Kidney (tissue), 22 donors: ENCODE measurements at places on chromosomes 7 and 10. TPM values are rescaled to one million over a fixed set of nuclear protein-coding genes. Genes with fewer than 3 reads are reported as not detected.

The STAG3 gene
- 3.7 TPM for total RNA-seq

- no peaks in the 10 kb centered on the region for H3K4me1 ChIP-seq
- H3K27ac ChIP-seq: no peak overlapping the region
- no peak overlapping the region for H3K4me3 ChIP-seq
- DNase-seq: no peak
These were observed 242.3 kb upstream of the DKK1 start for GRCh38 chr10:52071814-52072213.

The SPDYE2B gene
- total RNA-seq: not detected

DNA sequence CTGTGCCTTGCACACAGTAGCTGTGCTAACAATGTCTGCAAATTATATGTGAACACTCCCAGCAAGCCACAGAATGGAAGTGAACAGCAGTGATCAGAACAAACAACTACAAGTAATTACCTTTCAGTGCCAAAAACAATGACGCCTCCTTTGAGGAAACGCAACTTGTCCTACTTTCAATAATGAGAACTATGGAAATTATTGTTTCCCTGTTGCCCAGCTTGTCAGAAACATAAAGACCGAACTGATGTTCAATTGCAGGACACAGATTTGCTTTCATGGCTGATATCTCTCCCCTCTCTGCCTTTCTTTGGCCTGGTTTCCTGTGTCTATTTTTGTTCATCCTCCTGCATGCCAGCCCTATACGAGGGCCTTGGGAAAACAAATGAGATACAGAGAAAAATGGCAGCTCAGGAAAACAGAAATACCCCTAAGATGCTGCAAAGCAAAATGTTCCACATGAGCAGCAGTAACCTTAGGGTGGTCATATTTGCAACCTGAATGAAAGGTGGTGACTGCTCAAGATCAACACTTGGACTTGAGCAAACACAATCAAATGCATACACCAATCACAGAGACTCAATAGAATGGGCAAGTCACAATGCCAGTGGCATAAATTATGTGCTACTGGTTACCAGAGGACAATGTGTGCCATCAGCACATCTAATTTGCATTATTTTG is 26.8 kb downstream of the COBL start:
- H3K4me3 ChIP-seq: no peak overlapping the region
- peaks cover 5% of the 10 kb centered on the region for H3K4me1 ChIP-seq
- H3K36me3 ChIP-seq: no peaks in the 10 kb centered on the region

DNA sequence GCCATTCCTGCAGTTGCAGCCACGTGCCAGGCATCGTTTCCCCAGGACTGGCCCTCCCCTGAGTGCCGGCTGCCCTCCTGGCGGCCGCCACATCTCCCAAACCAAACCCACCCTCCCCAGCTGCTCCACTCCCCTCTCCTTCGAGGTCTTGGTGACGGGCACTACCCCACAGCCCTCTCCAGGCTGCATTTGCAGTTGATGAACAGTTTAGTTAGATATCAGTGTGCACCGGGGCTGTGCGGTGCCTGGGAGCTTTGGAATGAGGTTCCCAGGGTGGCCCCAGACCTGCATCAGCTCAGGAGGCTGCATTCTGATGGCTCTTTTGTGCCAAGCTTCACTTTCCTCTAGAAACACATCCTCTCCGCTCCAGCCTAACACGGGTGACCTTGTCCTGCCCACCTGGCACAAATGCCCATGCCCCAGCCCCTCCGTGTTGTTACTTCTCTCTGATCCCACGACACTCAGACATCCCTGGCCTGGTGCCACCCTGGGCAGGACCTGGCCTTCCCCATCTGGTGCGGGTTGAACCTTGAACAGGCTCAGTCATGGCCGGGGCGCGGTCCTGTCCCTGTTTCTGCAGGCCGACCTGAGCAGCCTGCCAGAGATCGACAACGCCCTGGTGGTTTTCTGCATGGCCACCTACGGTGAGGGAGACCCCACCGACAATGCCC is 14.5 kb downstream of the TMEM120A start:
- peaks cover 6% of the 10 kb centered on the region for H3K4me1 ChIP-seq
- DNase-seq: no peak
- H3K27me3 ChIP-seq: no peaks in the 10 kb centered on the region
- H3K36me3 ChIP-seq: peaks cover 16% of the 10 kb centered on the region
- no peak overlapping the region for H3K4me3 ChIP-seq
- H3K27ac ChIP-seq: no peak overlapping the region

- H3K27ac ChIP-seq: no peak overlapping the region
- no peaks in the 10 kb centered on the region for H3K27me3 ChIP-seq
- no peaks in the 10 kb centered on the region for H3K36me3 ChIP-seq
- no peaks in the 10 kb centered on the region for H3K4me1 ChIP-seq
These were observed 114.5 kb upstream of the IMMP2L start for GRCh38 chr7:111676811-111677210.

The PDCD11 gene
- 24.9 TPM for total RNA-seq

The ARHGEF35 gene
- total RNA-seq: 22.1 TPM

DNA sequence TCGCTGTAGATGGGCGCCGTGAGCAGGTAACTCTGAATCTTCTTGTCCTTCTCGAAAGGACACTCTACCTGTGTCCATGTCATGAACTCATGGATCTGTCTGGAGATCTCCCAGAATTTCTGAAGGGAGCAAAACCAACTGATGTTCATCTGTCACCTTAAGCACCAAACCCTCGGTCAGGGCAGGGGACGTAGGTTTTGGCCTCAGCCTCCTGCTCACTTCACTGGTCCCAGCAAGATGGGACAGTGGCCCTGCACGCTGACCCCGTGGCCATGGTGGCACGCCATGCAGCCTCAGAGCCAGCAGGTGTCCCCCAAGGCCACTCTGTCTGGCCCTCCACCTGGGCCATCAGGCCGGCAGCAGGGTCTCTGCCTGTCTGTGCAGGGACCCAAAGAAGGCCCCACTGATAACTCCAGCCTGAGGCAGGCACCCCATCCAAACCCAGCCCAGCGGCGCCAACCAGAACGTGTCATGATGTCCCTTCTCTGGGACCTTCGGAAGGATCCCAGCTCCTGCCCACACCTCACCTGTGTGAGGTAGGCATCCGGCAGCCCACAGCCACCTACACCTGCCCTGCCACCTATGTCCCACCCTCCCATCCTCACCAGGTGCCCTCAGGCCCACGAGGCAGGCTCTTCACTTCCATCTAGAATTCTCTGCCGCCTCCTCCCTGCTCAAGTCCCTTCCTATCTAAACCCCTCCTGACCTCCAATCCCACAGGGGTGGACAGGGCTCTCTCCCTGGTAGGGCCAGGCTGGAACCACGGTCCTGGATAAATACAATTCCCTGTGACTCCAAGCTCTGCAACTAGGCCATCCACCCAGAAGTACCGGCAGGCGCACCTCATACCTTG is 59.0 kb downstream of the CSGALNACT2 start:
- no peak overlapping the region for H3K27ac ChIP-seq
- peak; percentile 63 for DNase-seq
- no peaks in the 10 kb centered on the region for H3K27me3 ChIP-seq
- H3K4me3 ChIP-seq: no peak overlapping the region
- no peaks in the 10 kb centered on the region for H3K4me1 ChIP-seq

- H3K27ac ChIP-seq: no peak overlapping the region
- no peak for DNase-seq
- no peaks in the 10 kb centered on the region for H3K4me1 ChIP-seq
- no peaks in the 10 kb centered on the region for H3K36me3 ChIP-seq
These were observed 119.9 kb downstream of the CNOT4 start for GRCh38 chr7:135389971-135390370.

The FRMD4A gene
- 68.2 TPM for total RNA-seq

GRCh38 chr7:131602994-131603372 is 46.6 kb upstream of the PODXL start:
- no peaks in the 10 kb centered on the region for H3K36me3 ChIP-seq
- H3K27me3 ChIP-seq: no peaks in the 10 kb centered on the region
- no peak overlapping the region for H3K4me3 ChIP-seq
- H3K4me1 ChIP-seq: no peaks in the 10 kb centered on the region
- DNase-seq: no peak

GRCh38 chr7:106895246-106895864 is 30.3 kb downstream of the PIK3CG start:
- DNase-seq: no peak
- no peak overlapping the region for H3K4me3 ChIP-seq
- H3K27me3 ChIP-seq: no peaks in the 10 kb centered on the region
- no peaks in the 10 kb centered on the region for H3K4me1 ChIP-seq

The XRCC2 gene
- total RNA-seq: 0.44 TPM

DNA sequence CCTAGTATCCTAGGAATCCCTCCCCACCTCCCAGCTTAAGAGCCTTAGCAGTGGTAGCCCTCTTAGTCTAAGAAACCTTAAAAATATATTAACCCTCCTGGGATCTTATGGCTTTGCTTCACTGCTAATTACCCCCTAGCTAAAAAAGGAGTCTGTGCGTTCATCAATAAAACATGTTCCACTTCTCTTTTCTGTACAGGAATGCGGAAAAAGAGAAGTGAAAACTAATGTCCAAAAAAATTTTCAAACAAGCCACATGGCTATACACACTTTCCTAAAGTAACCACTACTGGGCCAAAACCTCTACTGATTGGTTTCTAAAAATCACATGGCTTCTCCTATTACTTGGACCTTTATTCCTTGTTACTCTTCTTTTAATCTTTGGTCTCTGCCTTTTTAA is 667.1 kb upstream of the LRRTM3 start:
- no peak overlapping the region for H3K4me3 ChIP-seq
- no peak for DNase-seq
- H3K27me3 ChIP-seq: no peaks in the 10 kb centered on the region

GRCh38 chr7:106802589-106802988 is 62.5 kb upstream of the PIK3CG start:
- no peaks in the 10 kb centered on the region for H3K36me3 ChIP-seq
- H3K27me3 ChIP-seq: no peaks in the 10 kb centered on the region
- no peak overlapping the region for H3K4me3 ChIP-seq
- no peak overlapping the region for H3K27ac ChIP-seq
- no peak for DNase-seq
- H3K4me1 ChIP-seq: no peaks in the 10 kb centered on the region

The SUN3 gene
- total RNA-seq: 0.54 TPM

The CYP3A4 gene
- not detected for total RNA-seq

The GATA3 gene
- total RNA-seq: 23.5 TPM

The EFCAB10 gene
- total RNA-seq: 0.91 TPM

DNA sequence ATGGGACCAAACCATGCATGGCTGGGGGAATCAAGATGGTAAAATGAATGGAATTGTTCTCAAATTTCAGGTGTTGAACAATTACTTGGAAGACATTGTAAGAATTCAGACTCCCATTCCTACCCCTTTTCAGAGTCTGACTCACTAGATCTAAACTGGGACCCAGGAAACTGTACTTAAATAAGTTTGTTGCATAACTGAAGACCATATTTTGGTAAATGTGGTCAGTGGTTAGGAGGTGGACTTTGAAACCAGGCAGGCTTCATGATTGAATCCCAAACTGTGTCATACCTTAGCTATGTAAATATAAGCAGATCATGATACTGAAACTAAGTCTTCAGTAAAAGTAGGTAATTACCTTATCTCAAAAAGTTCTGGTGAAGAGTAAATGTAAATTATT is 41.7 kb downstream of the ZWINT start:
- no peaks in the 10 kb centered on the region for H3K36me3 ChIP-seq
- no peak overlapping the region for H3K27ac ChIP-seq
- DNase-seq: no peak
- H3K4me3 ChIP-seq: no peak overlapping the region

- no peaks in the 10 kb centered on the region for H3K36me3 ChIP-seq
- peaks cover 12% of the 10 kb centered on the region for H3K4me1 ChIP-seq
- no peaks in the 10 kb centered on the region for H3K27me3 ChIP-seq
- DNase-seq: no peak
These were observed 179.1 kb downstream of the TCF7L2 start for GRCh38 chr10:113129117-113129516.

DNA sequence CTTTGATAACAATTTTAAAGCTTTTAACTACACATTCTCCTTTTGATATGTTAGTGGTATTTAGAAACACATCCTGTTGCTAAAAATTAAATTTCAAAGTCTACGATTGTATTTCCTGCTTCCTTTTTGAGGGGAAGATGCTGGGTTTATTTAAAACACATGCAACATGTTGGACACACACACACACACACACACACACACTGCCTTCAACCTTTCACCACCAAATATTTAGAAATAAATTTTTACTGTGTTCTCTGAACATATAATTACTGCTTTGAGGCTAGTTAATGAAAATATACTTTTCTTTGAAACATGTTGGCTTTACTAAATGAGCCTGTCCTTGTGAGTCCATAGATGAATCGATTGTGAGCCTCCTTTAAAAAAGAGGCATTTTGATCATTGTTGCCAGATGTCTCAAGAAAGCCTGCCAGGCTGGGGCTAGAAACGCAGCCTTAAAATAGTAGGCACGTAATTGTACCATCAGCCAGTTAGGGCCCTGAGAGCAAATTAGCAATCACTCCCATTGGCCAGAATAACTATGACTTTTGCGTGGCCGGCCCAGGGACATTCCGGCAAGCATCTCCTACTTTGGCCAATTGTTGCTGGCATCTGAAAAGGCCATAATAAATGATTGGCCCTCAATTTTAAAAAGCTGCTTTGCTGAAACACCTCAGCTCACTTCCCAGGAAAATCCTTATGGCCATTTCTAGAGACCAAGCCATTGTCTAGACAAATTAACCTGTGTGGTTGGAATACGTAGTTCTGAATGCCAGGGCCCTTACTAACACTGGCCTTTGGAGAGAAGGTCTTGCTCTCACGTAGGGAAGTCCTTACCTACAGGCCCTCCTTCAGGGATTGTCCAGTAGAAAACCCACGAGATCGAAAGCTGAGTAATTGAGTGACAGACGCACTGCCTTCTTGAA is 9.9 kb upstream of the TEX36 start:
- H3K4me1 ChIP-seq: peaks cover 6% of the 10 kb centered on the region
- no peak overlapping the region for H3K4me3 ChIP-seq
- no peak overlapping the region for H3K27ac ChIP-seq
- H3K27me3 ChIP-seq: no peaks in the 10 kb centered on the region

DNA sequence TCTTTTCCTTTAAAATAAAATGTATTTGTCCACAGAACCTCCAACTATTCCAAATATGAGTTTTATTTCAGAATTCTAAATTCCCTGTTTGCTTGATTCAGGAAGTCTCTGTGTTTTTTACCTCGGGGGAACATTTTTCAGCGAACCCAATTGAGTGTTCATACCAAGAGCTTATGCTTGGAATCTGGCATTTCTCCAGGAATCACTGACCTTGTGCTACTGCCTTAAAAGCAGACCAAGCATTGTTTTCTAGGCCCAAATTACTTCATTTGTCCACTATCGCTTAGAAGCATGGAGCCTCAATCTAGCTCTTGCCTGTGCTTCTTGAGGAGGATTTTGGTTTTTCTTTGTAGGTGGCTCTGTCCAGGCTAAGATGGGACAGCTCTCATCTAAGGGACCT is 59.4 kb downstream of the EBLN1 start:
- no peaks in the 10 kb centered on the region for H3K4me1 ChIP-seq
- no peaks in the 10 kb centered on the region for H3K36me3 ChIP-seq
- no peak for DNase-seq
- H3K27ac ChIP-seq: no peak overlapping the region
- no peaks in the 10 kb centered on the region for H3K27me3 ChIP-seq

The COL17A1 gene
- 10.8 TPM for total RNA-seq

The HYAL4 gene
- total RNA-seq: not detected

DNA sequence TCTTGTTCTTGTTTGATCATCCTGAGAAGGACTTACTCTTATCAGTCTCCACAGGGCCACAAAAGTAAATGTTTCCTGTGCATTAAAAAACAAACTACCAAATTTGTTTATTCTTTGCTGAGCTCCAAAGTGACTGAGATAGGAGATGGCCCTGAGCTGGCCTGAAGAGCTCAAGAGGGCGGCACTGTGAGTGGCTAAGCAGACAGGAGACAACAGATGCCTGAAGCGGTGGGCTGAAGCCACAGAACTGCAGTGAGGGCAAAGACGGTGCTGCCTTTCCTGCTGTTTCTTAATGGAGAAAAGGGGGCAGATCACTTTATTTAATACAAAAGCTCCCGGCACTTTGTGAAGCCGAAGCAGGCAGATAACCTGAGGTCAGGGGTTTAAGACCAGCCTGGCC is 379.6 kb downstream of the ARL4A start:
- no peaks in the 10 kb centered on the region for H3K36me3 ChIP-seq
- no peak for DNase-seq
- no peaks in the 10 kb centered on the region for H3K27me3 ChIP-seq
- no peak overlapping the region for H3K4me3 ChIP-seq
